Stimulated activated CD4-positive, alpha-beta T cell treated with anti-CD3 and anti-CD28 coated beads, TNF-alpha, amount 100 ng/mL, for 4 hours (primary cell): ENCODE measurements at places on chromosomes 7 and 10.

GRCh38 chr7:155660059-155660757 is 15.7 kb downstream of the RBM33 start:
- DNase-seq = no peak

DNA sequence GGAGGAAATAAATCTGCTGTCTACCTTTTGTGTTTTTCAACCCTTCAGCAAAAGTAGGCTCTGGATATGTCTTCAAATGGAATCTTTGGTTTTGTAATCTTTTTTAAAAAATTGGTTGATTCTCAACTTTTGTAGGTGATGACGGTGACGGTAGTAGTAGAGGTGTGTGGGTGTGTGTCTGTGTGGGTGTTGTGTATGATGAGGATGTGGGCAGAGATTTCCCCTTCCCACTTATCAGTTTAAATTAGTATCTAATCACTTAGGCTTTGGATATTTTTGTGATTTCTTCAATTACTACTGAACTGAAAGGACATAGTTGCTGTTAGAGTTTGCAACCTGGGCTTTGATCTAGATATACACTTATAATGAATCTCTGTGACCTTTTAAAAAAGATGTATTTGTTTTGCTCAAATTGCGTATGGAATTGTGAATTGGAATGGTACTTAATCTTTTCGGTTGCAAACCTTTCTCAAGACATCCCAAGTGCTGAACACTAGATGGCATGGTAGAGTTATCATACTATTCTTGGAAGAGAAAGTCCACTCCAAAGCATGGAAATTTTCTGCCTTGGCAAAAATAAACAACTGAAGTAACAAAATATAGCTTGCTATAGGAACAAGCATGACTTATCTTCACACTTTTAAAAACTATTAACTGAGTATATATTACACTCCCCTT is 51.9 kb upstream of the A1CF start:
- no peak for DNase-seq

GRCh38 chr7:159023746-159024145 is 120.9 kb downstream of the VIPR2 start:
- DNase-seq = no peak

- no peak for DNase-seq
Measured at GRCh38 chr7:116588225-116588624, 63.4 kb downstream of the CAV1 start.

GRCh38 chr7:67301667-67302066 is 305.0 kb downstream of the TYW1 start:
- DNase-seq = no peak

DNA sequence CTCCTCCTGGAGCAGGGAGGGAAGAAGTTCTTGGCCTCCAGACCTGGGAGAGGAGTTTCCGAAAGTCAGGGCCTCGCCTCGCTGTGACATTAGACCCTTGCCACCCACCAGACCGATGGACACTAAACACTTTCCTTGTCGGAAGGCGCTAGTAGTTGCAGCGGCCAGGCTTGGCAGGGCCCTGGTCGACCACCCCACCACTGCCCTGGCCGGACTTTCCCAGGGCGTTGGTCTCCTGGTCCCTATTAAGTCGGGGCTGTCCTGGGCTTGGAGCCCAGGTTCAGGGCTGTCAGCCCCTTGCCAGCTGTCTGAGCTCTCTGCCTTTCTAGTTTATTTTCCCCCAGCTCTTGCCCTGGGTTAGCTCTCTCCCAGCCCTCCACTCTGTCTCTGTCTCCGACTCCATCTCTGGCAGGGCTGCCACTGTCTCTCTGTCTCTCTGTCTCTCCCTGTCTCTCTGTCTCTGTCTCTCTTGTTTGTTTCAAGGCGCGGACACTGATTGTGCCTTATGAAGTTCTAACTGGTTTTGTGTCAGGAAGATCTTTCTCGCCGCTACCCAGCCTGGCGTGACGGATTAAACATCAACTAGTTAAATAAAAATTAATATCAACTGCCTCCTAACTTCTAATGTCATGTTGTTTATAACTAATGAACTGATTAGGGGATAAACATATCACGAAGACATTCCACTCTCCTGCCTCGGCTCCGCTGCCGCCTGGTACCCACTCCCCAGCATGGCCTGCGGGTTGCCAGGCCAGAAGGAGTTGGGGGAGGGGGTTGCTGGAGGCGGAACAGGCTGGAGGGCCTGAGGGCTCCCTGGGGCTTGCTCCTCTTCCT is 13.8 kb upstream of the PAX2 start:
- DNase-seq = no peak

- DNase-seq = no peak
Measured at GRCh38 chr7:122457325-122457724, 152.8 kb upstream of the FEZF1 start.

- no peak for DNase-seq
Measured at GRCh38 chr10:125137601-125138438, 22.5 kb downstream of the CTBP2 start.

- DNase-seq = no peak
Measured at GRCh38 chr7:140506788-140507464, 27.6 kb upstream of the MKRN1 start.

GRCh38 chr10:103850572-103850895 is 4.8 kb downstream of the SH3PXD2A start:
- DNase-seq = no peak

GRCh38 chr7:85567983-85568382 is 381.1 kb upstream of the SEMA3D start:
- DNase-seq = no peak

DNA sequence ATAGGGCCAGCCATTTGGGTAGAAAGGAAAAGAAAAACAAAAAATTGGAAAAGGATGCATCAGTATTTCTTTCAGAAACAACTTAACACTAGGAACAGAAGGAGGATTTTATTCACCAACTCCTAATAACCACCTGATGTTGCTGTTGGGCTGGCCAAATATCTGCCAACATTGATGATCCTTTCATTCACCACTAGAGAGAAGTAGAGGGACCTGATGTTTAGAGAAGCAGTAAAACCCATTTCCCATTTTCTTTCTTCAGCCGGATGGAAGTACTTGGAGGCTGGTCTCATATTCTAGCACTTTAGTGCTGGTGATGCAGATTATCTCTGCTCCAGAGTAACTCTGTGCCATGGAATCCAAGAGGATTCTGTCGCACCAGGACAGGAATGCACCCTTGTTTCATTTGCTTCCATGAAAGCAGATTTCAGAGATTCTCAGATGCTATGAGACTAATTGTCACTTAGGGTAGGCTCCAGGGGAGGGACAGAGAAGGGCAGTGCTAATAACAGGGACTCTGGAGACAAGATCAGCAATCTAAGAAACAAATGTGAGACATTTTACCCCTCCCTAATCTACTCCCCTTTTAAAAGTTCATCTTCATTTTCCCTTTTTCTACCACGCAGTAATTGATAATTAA is 3.1 kb downstream of the KLLN start:
- no peak for DNase-seq

- no peak for DNase-seq
Measured at GRCh38 chr10:124708922-124709520, 35.2 kb downstream of the FAM53B start.

DNA sequence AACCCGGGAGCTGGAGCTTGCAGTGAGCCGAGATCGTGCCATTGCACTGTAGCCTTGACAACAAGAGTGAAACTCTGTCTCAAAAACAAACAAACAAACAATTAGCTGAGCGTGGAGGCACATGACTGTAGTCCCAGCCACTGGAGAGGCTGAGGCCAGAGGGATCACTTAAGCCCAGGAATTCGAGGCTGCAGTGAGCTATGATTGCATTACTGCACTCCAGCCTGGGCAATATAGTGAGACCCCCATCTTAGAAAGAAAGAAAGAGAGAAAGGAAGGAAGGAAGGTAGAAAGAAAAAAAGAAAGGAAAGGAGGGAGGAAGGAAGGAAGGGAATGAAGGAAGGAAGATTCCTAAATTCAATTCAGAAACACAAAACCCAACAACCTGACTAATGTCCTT is 141.3 kb upstream of the TNRC18 start:
- no peak for DNase-seq
